Activated CD4-positive, alpha-beta T cell treated with anti-CD3 and anti-CD28 coated beads, Interleukin-2, amount 10 ng/mL, durations not matched to agents 7 days and 5 days (primary cell): ENCODE measurements at places on chromosomes 2 and 18. TPM values are rescaled to one million over a fixed set of nuclear protein-coding genes. Genes with fewer than 3 reads are reported as not detected.
A peak's percentile ranks its signal among the peaks of the same experiment; 100 is the strongest.

The VSNL1 gene
- not detected for total RNA-seq

- H3K36me3 ChIP-seq, result no peaks in the 10 kb centered on the region
- no peaks in the 10 kb centered on the region for H3K27me3 ChIP-seq
- no peak for DNase-seq
- H3K27ac ChIP-seq, result no peak overlapping the region
- no peak overlapping the region for H3K4me3 ChIP-seq
- H3K4me1 ChIP-seq, result no peaks in the 10 kb centered on the region
Observed at GRCh38 chr2:54839461-54840255, 116.2 kb downstream of the EML6 start.

DNA sequence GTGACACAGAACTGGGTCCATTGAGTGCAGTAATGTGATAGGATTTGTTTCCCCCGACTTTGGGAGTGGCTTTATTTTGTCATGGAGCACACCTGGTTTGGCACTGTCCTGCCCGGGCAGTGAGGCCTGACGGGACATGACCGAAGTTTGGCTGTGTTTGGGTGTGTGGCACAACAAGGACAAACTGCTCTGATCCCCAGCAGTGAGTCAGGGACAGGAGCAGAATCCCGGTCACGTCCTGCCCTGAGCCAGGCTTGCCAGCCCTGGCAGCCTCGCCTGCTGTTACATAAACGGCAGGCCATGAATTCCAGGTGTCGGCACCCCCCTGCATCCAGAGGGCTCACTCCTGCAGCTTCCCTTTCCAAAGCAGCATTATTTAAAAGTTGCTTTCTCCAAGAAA is 45.7 kb downstream of the IMPA2 start:
- DNase-seq, result no peak
- H3K27me3 ChIP-seq, result no peaks in the 10 kb centered on the region
- no peak overlapping the region for H3K27ac ChIP-seq
- peaks cover 2% of the 10 kb centered on the region for H3K4me1 ChIP-seq

- H3K4me1 ChIP-seq, result peaks cover 42% of the 10 kb centered on the region
- DNase-seq, result no peak
- H3K4me3 ChIP-seq, result no peak overlapping the region
- H3K36me3 ChIP-seq, result peaks cover 5% of the 10 kb centered on the region
- H3K27ac ChIP-seq, result no peak overlapping the region
- H3K27me3 ChIP-seq, result no peaks in the 10 kb centered on the region
Observed at GRCh38 chr2:10410001-10410822, 37.9 kb downstream of the ODC1 start.

DNA sequence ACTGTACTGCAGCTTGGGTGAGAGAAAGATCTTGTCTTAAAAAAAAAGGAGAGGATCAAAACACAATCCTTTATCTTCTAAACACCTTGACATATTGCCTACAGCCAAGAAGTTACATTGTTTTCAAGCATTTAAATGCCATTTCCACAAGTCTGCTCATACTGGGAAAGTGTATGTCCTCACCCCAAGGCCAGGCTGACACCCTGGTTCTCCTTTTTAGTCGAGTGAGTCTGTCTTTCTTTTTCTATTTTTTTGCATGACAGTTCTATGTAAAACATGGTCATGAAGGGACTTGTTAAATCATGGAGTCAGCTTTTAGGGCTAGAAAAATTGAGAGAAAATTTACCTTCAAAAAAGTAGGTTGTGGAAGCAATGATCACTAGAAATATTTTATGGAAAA is 233.3 kb downstream of the FAM210A start:
- H3K27ac ChIP-seq, result no peak overlapping the region
- H3K4me1 ChIP-seq, result peaks cover 4% of the 10 kb centered on the region
- no peaks in the 10 kb centered on the region for H3K27me3 ChIP-seq
- DNase-seq, result no peak

GRCh38 chr2:127387655-127388422 is at the start of gene MAP3K2:
MAP3K2 (minus strand) TSS chr2:127387975; CDS start chr2:127343129, 44,846 bp downstream.
- peak within 1 kb of the TSS; percentile 82 for H3K4me3 ChIP-seq
- H3K4me1 ChIP-seq, result peaks cover 67% of the 10 kb centered on the region
- H3K27ac ChIP-seq, result peak within 1 kb of the TSS; percentile 89
- no peaks in the 10 kb centered on the region for H3K27me3 ChIP-seq
- peaks cover 23% of the 10 kb centered on the region for H3K36me3 ChIP-seq

The DRC1 gene
- not detected for total RNA-seq

The OBSL1 gene
- total RNA-seq, result not detected

DNA sequence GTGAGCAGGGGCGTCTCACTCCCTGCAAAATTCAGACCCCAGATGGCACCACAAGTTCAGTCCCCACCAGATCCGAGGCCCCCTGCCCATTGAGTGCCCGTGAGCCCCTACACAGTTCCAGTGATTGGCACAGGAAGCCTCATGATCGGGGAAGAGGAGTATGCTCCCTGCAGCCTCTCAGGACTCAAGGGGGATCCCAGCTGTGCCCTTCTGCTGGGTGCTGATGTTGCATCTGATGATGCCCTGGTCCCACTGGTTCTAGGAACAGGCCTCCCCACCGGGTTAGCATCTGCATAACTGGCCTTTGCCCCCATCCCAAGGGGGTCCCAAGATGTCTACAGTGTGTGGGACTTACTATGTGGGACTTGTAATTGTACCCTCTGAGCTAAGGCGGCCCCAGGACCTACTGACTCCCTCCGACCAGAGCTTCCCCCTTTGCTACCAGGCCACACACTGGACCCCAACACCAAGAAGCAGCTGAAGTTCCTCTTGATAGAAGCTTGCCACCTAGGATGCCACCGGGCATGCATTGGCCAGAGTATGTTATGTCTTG is 8.6 kb downstream of the ALPG start:
- peaks cover 15% of the 10 kb centered on the region for H3K4me1 ChIP-seq
- H3K36me3 ChIP-seq, result no peaks in the 10 kb centered on the region
- H3K27ac ChIP-seq, result no peak overlapping the region
- peaks cover 48% of the 10 kb centered on the region for H3K27me3 ChIP-seq
- DNase-seq, result no peak

The SCYGR8 gene
- total RNA-seq, result not detected

DNA sequence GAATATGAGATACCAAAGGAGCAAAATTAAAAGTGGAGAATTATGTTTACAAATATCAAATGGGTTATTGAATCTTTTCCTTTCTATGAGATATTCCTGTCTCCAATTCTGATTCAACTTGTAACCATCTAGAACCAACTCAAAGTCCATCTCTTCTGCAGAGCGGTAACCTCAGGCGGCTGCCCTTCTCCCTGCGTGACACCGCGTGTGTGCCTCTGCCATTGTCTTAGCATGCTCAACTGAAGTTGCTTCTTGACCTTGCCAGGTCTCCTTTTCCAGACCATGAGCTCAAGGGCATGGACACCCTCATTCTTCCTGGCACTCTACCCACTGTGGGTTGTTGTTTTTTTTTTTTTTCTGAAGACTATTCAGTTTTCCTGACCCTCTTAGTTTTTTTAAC is 104.0 kb upstream of the FOSL2 start:
- no peak for DNase-seq
- H3K4me3 ChIP-seq, result no peak overlapping the region
- no peaks in the 10 kb centered on the region for H3K27me3 ChIP-seq

The TNFRSF11A gene
- 8.6 TPM for total RNA-seq

- no peaks in the 10 kb centered on the region for H3K36me3 ChIP-seq
- no peaks in the 10 kb centered on the region for H3K4me1 ChIP-seq
- H3K27me3 ChIP-seq, result peaks cover 60% of the 10 kb centered on the region
- no peak overlapping the region for H3K27ac ChIP-seq
- no peak for DNase-seq
- H3K4me3 ChIP-seq, result no peak overlapping the region
Observed at GRCh38 chr2:118808429-118808809, 39.0 kb downstream of the EN1 start.

DNA sequence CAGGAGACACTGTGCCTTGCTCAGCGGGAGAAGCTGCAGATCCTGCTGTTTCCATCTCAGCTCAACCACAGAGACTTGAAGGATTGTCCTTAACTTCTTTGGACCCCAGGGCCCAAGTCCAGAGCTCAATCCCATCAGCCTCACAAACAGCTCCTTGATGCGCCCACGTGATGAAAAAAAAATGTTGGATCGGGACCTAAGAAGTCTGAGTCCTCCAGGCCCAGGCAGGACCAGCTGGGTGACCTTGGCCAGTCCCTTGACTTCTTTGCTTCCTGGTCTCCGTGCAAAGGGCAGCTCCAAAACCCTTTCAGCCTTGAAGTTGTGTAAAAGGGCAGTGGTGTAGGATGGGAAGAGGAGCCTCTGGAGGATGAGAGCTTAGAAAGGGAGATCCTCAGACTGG is 175.5 kb downstream of the ZFP36L2 start:
- peaks cover 42% of the 10 kb centered on the region for H3K4me1 ChIP-seq
- no peak for DNase-seq
- H3K27me3 ChIP-seq, result peaks cover 29% of the 10 kb centered on the region
- H3K27ac ChIP-seq, result no peak overlapping the region
- no peak overlapping the region for H3K4me3 ChIP-seq

The REG3G gene
- not detected for total RNA-seq

GRCh38 chr18:79829136-79829854 is 31.6 kb downstream of the KCNG2 start:
- no peak for DNase-seq
- H3K4me1 ChIP-seq, result no peaks in the 10 kb centered on the region
- H3K27me3 ChIP-seq, result no peaks in the 10 kb centered on the region

DNA sequence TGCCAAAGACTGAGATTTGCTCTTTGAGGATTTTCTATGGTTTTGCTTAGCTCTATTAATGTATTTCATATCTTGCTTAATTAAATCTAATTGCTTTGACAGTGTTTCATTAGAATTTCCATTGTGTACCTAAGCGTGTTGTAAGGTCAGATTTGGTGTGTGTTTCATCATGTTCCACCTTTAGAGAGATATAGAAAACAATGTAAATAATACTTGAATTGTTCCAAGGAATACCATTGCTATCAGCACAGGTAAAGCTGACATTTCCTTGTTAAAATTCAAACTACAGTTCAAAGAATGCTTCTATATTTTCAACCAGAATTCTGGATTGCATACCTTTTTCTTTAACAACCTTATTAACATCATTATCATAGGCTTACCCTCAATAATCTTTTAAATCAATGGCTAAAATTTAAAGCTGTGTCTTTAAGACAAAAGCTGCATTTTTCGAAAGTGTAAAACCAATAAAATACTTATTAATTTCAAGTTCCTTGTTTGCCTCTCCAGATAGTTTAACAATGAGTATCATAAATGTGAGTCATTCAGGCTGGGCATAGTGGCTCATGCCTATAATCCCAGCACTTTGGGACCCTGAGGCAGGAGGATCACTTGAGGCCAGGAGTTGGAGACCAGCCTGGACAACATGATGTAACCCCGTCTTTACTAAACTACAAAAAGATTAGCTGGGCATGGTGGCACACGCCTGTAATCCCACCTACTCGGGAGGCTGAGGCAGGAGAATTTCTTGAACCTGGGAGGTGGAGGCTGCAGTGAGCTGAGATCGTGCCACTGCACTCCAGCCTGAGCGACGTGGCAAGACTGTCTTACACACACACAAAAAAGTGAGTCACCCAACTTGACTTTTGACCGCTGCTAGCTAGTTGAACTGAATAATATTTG is 188.0 kb upstream of the PKDCC start:
- H3K4me3 ChIP-seq, result no peak overlapping the region
- no peaks in the 10 kb centered on the region for H3K4me1 ChIP-seq
- H3K27ac ChIP-seq, result no peak overlapping the region
- no peaks in the 10 kb centered on the region for H3K36me3 ChIP-seq
- no peak for DNase-seq
- peaks cover 11% of the 10 kb centered on the region for H3K27me3 ChIP-seq

DNA sequence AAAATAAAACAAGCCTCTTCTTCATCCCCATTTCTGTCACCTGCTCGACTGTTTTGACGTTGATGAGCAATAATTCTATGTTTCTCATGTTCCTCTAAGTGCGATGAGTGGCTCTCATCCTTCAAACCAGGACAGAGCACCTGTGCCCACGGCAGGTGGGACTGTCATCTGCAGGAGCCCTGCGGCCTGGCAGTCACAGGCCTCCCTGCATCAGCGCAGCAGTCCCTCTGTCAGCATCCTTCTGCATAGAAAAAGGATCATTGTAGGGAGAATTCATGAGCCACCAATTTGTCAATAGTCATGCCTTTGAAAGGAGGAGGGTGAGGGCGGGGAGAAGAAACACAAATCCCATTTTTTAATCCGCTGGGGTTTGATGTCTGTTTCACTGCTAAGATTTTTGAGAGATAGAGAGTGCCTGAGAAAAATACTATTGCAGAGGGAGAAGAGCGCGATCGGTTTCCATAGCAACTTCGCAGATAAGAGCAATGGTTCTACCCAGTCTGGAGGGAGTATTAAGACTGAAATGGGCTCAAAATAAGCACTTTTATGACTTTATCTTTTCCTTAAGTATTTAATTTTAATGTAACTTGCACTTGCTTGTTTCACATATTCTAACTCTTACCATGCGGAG is 234.3 kb upstream of the NCKAP5 start:
- no peak overlapping the region for H3K27ac ChIP-seq
- no peak overlapping the region for H3K4me3 ChIP-seq
- no peaks in the 10 kb centered on the region for H3K36me3 ChIP-seq
- no peaks in the 10 kb centered on the region for H3K4me1 ChIP-seq

- H3K36me3 ChIP-seq, result no peaks in the 10 kb centered on the region
- H3K4me3 ChIP-seq, result no peak overlapping the region
- no peak overlapping the region for H3K27ac ChIP-seq
- H3K27me3 ChIP-seq, result no peaks in the 10 kb centered on the region
Observed at GRCh38 chr2:163210430-163210918, 371.9 kb upstream of the KCNH7 start.

The ANKRD30B gene
- not detected for total RNA-seq

DNA sequence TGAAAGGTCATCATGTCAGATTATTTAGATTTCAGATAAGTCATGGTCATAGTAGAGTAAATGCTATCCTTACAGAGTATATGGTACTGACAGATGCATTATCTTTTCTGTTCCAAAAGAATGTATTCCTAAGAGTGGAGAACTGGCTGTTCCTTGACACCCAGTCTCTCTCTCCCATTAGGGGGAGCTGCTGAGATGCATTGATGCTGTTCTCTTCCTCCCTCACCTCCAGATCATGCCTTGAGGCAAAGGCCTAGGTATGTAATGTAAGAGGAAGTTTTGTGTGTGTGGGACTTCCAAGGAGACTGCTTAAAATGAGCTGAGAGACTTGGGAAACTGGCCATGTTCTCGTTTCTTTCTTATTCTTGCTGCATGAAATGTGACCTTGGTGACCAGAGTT is 979.5 kb upstream of the CELF4 start:
- no peaks in the 10 kb centered on the region for H3K4me1 ChIP-seq
- no peaks in the 10 kb centered on the region for H3K27me3 ChIP-seq
- no peak overlapping the region for H3K4me3 ChIP-seq
- DNase-seq, result no peak

- no peaks in the 10 kb centered on the region for H3K36me3 ChIP-seq
- H3K4me1 ChIP-seq, result no peaks in the 10 kb centered on the region
- DNase-seq, result no peak
- H3K27ac ChIP-seq, result no peak overlapping the region
- H3K27me3 ChIP-seq, result no peaks in the 10 kb centered on the region
Observed at GRCh38 chr2:116979916-116980764, 834.4 kb upstream of the DDX18 start.

DNA sequence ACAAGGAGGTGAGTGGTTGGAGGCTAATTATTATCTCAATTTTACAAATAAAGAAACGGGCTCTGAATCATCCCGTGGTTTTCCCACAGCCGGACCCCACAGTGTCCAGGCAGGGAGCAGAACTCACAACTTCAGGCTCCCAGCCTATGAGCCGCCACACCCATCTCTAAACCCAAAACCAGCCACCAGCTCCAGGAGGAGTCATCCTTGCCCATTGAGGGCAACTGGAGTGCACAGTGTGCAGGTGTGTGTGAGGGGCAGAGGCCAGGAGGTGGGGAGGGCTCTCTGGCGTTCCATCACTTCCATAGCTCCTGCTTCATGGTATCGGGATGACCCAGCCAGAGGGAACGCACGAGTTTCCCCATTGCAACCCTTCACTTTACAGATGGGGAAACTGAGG is 144.5 kb downstream of the CYP26B1 start:
- DNase-seq, result no peak
- no peaks in the 10 kb centered on the region for H3K36me3 ChIP-seq
- H3K27ac ChIP-seq, result no peak overlapping the region
- H3K27me3 ChIP-seq, result no peaks in the 10 kb centered on the region
- H3K4me3 ChIP-seq, result no peak overlapping the region

The SFTPB gene
- not detected for total RNA-seq
